AG08395 (cell line): ENCODE measurements at places on chromosomes 2 and 18.

- DNase-seq, result no peak
Observed at GRCh38 chr18:48897531-48897930, 53.2 kb downstream of the SMAD7 start.

DNA sequence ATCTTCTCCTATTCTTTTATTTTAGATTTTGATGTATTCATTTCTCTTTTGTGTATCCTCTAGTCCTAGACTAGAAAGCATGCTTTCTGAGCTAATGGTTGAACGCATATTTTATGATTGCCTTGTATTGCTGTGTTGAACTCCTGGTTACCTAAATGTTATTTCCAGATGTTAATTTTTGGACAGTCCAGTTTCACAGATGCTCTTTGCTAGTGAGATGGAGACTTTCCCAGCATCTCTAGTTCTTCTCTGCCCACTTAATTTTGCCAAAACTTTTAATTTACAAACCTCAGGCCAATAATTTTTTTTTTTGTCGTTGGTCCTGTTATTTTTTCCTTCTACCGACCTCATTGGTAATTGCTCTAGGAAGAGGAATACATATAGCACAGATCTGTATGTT lies 153.2 kb downstream of the HAUS1 start:
- DNase-seq, result no peak

DNA sequence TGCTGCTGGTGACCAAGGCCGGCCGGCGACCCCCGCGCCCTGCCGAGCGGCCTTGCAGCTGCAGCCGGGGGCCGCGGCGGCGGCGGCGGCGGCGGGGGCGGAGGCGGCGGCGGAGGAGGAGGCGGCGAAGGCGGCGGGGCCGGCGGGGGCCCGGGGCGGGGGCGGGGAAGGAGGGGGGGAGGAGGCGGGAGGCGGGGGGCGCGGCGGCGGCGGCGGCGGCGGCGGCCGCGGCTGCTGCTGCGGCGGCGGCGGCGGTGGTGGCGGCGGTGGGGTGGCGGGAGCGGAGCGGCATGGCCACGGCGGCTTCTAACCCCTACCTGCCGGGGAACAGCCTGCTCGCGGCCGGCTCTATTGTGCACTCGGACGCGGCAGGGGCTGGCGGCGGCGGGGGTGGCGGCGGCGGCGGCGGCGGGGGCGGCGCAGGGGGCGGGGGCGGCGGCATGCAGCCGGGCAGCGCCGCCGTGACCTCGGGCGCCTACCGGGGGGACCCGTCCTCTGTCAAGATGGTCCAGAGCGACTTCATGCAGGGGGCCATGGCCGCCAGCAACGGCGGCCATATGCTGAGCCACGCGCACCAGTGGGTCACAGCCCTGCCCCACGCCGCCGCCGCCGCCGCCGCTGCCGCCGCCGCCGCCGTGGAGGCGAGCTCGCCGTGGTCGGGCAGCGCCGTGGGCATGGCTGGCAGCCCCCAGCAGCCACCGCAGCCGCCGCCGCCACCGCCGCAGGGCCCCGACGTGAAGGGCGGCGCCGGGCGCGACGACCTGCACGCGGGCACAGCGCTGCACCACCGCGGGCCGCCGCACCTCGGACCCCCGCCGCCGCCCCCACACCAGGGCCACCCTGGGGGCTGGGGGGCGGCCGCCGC lies 1.5 kb downstream of the POU3F3 start:
- no peak for DNase-seq

DNA sequence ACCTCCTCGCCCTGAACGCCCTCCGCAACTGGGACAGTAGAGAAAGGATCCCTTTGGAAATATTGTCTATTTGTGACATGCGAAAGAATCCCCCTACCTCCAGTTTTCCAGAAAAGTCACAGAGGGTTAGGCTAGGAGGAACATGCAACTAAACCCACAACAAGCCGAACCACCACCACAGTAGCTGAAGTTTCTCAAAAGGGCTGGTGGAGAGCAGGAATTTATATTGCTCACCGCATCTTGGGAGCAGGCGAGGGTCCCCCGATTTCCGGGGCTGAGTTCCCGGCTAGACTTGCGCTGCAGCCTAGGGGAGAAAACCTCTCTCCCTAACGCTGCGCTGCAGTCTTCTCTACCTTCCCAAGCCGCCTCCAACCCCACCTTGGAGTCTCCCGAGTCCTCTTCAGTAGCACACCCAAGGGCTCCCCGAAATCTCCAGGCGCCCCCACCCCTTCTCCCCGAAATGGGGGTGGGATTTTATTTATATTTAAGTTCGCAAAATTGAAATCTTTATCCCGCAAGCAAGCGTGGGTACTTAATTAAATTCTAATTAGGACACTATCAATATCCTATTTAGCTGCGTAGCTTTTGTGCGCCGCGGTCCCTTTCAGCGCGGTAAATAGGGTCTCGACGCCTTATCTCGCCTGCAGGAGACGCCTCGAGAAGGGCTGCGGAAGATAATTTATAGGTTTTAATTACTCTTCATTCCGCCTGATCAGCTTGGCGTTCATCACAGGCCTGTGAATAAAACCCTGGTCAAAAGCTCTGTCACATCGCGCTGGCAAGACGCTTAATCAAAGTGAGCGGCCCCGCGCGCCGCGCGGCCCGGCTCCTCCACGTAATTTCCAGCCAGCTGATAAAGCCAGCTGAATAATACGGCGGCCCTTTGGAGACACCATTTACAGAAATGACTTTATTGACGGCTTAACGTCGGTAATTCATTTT lies 2.0 kb upstream of the EN1 start:
- no peak for DNase-seq

- no peak for DNase-seq
Observed at GRCh38 chr2:233831861-233832260, 22.5 kb downstream of the HJURP start.

- no peak for DNase-seq
Observed at GRCh38 chr2:158255257-158255656, 153.6 kb downstream of the UPP2 start.

- peak; percentile 26 for DNase-seq
Observed at GRCh38 chr18:55982992-55983391, 395.0 kb upstream of the TCF4 start.

DNA sequence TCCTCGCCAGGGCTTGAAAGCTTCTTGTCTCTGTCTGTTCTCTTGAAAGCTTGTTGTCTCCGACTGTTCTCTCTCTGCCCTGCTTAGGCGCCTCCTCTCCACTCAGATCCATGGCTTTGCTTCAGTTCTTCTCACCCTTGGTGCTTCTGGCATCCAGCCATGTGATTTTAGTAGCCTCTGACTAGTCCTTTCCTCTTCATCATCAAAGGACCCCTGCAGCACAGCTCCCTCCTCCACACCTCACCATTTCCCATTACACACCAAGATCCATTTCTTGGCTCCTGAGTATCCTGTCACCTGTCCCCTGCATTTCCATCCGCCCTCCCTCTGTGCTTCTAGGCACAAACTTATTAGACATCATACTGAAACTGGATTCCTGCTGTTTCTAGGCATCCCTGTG lies 59.4 kb downstream of the ZNF236 start:
- no peak for DNase-seq

- DNase-seq, result no peak
Observed at GRCh38 chr2:106193690-106193976, 468 bp downstream of the UXS1 start.

GRCh38 chr2:115460008-115460407 lies 1017.6 kb downstream of the DPP10 start:
- no peak for DNase-seq

GRCh38 chr18:9612215-9612830 lies 2.0 kb downstream of the PPP4R1 start:
- DNase-seq, result peak; percentile 58

DNA sequence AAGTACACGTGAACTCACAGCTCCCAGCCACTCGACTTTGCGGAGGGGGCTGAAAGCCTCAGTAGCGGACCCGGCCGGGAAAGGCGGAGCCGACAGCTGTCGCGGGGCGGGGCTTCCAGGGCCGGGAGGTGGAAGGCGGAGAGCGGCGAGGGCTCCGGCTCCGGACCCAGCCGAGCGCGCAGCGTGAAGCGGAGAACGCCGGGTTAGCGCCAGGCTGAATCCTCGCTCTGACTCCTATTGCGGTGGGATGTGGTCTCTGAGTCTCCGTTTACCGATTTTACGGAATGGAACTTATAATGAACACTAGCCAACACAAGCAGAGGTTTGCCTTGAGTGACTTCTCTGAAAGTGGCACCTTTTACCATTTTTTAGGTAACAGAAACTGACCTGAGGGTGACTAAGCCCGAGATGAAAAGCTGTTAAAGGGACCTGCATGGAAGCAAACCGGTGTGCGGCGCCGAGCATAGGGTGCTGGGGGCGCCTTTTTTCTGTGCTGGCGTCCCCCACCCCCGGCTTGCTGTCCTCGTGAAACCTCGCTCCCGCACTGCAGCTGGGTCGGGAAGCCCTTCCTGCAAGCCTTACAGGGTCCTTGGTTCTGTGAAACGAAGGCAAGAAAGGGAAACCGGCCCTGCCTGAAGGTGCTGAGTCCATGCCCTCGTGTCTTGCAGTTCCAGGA lies 72.9 kb downstream of the EN1 start:
- DNase-seq, result peak; percentile 79

DNA sequence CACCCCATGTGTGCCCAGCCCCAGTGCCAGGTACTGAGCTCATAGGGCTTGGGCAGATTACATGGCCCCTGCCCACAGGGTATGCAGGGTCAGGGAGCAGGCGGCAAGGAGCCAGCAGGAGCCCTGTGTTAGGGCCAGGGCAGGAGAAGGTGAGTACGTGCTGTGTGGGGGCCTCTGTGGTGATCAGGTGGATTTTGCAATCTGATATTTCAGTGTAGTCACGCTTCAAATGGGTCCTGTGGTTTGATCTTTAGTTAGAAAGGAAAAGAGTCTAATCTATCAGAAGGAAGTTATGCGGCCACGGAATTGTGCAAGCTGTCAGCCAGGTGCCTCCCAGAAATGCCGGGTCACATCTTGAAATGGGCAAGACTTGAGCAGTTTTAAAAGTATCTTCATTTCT lies 13.9 kb downstream of the UBE2F start:
- DNase-seq, result no peak

GRCh38 chr18:24108641-24109040 lies 30.2 kb upstream of the CABYR start:
- no peak for DNase-seq

DNA sequence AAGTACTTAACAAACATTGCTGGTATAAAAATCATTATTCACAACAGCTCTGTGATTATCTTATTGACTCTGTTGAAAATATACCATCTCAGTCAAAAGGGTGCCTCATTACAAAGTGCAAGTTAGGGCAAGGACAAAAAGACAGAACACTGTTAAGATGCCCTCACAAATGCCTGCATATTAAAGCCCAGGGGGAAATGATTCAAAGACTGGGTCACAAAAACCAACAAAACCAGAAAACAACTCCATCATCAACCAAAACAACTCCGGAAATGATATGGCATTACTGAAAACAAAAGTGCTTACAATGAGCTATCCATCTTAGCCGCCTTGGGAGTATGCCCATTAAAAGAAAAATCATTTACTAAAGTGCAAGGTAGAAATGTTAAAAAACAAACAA lies 9.9 kb downstream of the PLA2R1 start:
- no peak for DNase-seq

- no peak for DNase-seq
Observed at GRCh38 chr2:74558284-74559230, 4.0 kb downstream of the DOK1 start.

- DNase-seq, result no peak
Observed at GRCh38 chr2:60505880-60506260, 47.6 kb downstream of the BCL11A start.

DNA sequence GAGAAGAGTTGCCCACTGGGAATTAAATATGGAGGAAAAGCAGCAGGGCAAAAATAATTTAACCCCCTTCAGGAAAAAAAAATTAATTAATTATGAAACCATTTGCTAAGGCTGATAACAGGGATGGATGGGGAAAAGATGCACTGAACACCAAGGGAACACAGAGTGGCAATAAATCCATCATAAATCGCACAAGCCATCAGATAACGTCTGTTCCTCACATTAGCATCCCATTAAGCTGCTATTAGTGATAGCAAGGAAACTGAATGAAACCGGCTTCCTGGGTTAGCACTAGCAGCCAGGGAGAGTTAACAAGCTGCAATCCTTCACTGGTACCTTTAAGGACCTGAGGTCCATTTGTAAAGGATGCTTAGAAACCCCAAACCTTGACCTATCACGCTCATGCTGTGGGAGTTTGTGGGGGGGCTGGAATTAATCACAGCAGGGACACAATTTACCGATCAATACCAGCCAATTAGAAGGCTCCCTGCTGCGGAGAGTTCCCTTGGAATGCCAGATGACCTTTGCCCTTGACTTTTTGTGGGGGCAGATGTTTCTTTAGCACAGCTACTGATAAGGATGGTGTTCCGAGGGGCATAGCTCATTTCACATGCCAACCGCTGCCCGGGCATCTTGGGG lies 175.5 kb upstream of the KLF7 start:
- no peak for DNase-seq

GRCh38 chr2:62450716-62451191 lies 55.2 kb downstream of the TMEM17 start:
- no peak for DNase-seq

- DNase-seq, result peak; percentile 37
Observed at GRCh38 chr2:205934443-205934842, 151.5 kb downstream of the INO80D start.

DNA sequence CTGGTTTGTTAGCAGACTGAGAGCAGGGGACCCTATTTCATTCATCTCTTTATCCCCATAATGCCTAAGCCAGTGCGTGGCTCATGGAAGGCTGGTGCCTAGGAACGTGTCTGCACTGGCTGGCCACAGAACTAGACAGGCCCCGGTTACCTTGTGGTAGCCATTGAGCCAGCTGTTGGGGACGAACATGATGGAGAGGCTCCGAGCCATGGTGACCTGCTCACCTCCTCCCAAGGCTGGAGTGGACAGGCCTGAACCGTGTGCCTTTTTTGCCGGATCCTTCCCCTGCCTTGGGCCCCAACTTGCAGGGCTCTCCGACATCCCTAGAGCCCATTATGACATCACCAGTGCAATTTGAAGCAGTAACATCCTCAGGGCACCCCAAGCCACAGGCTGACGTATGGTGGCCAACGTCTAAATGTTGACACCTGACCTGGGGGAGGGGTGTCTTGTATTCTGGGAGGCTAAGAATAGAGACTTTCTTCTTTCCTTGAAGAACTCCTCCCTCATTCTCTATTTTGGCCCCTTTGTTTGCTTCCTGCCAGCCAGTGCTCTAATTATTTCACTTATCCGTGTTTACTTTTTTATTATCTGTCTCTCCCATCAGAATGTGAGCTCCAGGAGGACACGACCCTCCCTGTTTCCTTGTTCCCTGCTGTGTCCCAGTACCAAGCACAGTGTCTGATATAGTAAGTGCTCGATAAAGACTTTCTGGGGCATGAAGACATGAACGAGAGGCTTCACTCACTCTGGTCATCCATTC lies 12.2 kb upstream of the DNPEP start:
- no peak for DNase-seq

GRCh38 chr2:164937864-164938401 lies 17.4 kb downstream of the SLC38A11 start:
- no peak for DNase-seq

- DNase-seq, result no peak
Observed at GRCh38 chr2:65256054-65256453, 28.4 kb downstream of the ACTR2 start.

DNA sequence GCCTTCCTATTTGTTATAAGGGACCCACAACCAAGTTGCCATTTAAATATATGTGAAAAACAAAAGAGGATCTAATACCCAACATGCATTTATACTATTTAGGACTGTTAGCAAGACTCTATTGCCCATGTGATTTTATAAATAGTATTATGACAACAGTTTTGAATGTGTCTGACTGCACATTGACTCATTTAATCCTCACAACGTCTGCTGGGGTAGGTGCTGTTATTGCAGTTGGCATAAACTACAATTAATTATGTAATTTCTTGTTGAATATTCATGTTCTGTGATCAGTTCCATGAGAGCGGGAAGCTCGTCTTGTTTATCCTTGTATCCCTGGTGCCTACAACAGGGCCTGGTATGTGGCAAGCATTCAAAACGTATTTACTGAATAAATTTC lies 53.7 kb downstream of the SH2D6 start:
- no peak for DNase-seq

GRCh38 chr2:71863396-71863795 lies 284.3 kb downstream of the CYP26B1 start:
- peak; percentile 26 for DNase-seq
